ENCODE measurements at places on chromosomes 16 and 17.

DNA sequence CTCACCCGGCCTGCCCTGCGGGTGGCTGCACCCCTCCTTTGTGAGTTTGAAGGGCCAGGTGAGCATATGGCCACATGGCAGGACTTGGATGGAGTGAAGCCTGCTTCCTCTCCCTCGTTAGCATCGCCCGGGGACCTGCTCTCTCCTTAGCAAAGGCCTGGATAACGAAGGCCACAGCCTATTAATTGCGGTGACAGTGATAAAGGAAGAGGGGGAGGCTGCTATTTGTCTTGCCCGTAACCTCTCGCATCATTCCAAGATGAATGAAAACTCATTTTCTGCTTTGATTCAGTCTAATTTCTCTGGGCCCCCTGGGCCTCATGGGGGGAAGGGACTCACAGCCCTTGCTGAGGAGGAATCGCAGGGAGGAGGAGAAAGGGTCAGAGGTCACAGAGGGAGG, 68.5 kb upstream of the LHX1 start:
- no peaks in the 10 kb centered on the region for H3K4me1 ChIP-seq
- DNase-seq: no peak
- no peak overlapping the region for H3K27ac ChIP-seq
- H3K4me3 ChIP-seq: no peak overlapping the region
- peaks cover 22% of the 10 kb centered on the region for H3K27me3 ChIP-seq

DNA sequence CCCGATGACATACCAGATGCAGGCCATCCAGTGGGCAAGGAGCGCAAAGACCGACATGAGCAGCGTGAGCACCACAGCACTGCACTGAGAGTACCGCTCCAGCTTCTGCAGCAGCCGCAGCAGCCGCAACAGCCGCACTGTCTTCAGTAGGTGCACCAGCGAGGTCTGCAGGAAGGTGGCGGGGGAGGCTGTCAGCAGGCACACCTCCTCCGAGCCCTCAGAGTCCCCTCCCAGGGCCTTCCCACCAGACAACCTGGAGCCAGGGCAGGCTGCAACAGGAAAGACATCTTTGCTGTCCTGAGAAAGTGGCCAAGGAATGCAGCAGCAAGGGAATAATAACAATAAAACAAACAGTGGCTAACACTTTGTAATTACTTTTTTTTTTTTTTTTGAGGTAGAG, 9.1 kb downstream of the KCNH4 start:
- H3K4me1 ChIP-seq: peaks cover 10% of the 10 kb centered on the region
- DNase-seq: no peak
- no peaks in the 10 kb centered on the region for H3K36me3 ChIP-seq
- H3K27ac ChIP-seq: no peak overlapping the region
- H3K4me3 ChIP-seq: no peak overlapping the region

GRCh38 chr17:79658811-79659207, 48.0 kb upstream of the RBFOX3 start:
- peaks cover 15% of the 10 kb centered on the region for H3K27me3 ChIP-seq
- DNase-seq: no peak
- no peaks in the 10 kb centered on the region for H3K4me1 ChIP-seq
- no peak overlapping the region for H3K4me3 ChIP-seq
- no peaks in the 10 kb centered on the region for H3K36me3 ChIP-seq

GRCh38 chr16:56282451-56282850, 91.2 kb downstream of the GNAO1 start:
- no peak overlapping the region for H3K4me3 ChIP-seq
- H3K27me3 ChIP-seq: no peaks in the 10 kb centered on the region
- H3K4me1 ChIP-seq: peaks cover 22% of the 10 kb centered on the region
- no peaks in the 10 kb centered on the region for H3K36me3 ChIP-seq

- H3K27ac ChIP-seq: no peak overlapping the region
- H3K36me3 ChIP-seq: no peaks in the 10 kb centered on the region
- no peak overlapping the region for H3K4me3 ChIP-seq
- H3K27me3 ChIP-seq: no peaks in the 10 kb centered on the region
Measured at GRCh38 chr16:54462151-54462651, 175.6 kb upstream of the IRX3 start.

DNA sequence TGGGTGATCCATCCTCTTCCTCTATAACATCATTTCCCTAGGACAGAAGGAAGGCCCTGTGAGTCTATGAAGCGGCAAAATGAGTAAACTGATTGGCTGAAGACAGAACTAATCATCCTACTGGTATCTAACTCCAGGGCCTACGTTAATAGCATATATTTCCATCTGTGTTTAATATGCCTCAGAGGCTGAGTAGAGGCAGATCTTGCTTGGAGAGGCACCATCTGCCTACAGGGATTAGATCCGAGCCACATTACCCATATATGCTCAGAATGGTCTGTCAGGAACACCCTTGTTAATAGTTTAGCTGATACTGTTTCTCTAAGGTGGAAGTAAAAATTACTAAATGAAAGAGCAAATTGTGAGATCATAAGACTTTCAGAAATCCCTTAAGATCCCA, 13.2 kb upstream of the FOXJ1 start:
- no peaks in the 10 kb centered on the region for H3K27me3 ChIP-seq
- peaks cover 12% of the 10 kb centered on the region for H3K4me1 ChIP-seq
- no peak overlapping the region for H3K27ac ChIP-seq

DNA sequence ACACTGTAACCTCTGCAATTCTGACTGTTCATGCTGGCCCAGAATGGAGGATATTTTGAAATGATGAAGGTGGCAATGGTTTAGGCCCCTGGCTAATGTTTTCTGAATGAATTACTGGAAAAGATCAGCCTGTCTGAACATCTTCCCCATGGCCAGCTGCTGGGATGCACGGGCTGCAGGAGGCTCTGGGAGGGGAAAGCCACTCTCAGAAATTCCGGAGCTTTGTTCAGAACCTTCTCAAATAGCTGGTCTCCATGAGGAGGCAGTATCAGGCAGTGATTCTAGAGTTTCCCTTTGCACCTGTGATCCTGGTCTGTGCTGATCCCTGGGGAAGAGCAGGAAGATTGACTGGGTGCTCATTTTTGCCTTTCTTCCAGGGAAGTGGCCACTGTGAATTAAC, 5.0 kb downstream of the SLC6A2 start:
- H3K36me3 ChIP-seq: no peaks in the 10 kb centered on the region
- H3K4me1 ChIP-seq: no peaks in the 10 kb centered on the region
- no peak overlapping the region for H3K4me3 ChIP-seq
- H3K27me3 ChIP-seq: peaks cover 9% of the 10 kb centered on the region

Measured in thymus (tissue), 14 donors.